ENCODE measurements at places on chromosomes 4 and X.

GRCh38 chrX:74922922-74923543 lies 2.2 kb downstream of the NEXMIF start:
- peak; percentile 75 for ATAC-seq

GRCh38 chr4:39348371-39349315 lies 17.5 kb downstream of the RFC1 start:
- no peak for ATAC-seq

- no peak for ATAC-seq
Measured at GRCh38 chr4:86670298-86670697, 76.2 kb downstream of the PTPN13 start.

DNA sequence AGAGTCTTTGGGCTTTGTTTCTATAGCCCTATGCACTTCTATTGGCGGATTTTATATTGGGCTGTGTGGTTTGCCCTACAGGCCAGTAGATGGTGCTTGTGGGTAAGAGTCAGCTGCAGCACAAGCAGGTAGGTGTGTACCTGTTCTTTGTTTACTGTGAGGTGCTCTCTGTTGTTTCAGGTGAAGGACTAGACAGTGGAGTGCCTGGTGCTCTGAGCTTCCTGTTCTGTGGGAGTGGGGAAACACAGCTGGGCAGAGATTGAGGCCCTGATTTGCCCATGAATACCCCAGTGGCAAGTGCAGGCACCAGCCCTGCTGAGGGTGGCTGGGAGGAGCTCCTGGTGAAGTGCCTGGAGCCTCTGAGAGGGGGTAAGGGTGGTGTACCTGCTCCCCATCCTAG lies 26.3 kb upstream of the UCP1 start:
- peak; percentile 85 for ATAC-seq

- no peak for ATAC-seq
Measured at GRCh38 chrX:39805022-39805421, 292.7 kb downstream of the BCOR start.

- no peak for ATAC-seq
Measured at GRCh38 chrX:2595258-2595657, 94.5 kb upstream of the DHRSX start.

GRCh38 chr4:165922747-165923146 lies 49.7 kb downstream of the TLL1 start:
- no peak for ATAC-seq

DNA sequence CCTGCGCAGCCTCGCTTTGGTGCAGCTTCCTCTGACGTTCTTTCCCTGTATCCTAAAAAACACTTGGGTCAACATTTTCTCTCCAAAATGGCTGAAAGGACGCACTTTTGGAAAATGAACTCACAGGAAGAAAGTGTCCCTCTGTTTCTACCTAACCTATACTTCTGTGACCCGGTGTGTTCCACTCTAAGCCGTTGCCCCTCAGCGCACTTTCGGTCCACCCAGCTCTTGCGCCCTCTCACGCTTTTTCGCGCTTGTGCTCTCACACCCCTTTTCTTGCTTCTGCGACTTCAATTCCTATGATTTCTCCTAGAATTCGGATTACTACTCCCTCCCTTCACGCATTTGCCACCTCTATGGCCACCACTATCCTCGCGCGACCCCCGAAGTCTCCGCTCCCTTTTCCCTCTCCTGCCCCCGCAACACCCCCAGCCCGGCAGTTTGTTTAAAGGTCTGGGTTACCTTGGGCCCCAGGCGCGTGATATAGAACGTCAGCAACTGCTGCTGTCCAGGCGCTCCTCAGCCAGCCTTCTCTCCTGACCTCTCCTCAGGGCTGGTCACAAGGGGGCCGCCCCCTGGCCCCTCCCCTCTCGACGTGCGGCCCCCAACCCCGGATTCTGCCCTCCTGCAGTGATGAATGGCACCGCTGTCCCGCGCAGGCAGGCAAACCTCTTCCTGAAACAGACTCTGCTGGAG lies at the start of gene USP51:
TSS of gene USP51 (minus strand) at position 535 of the 696 bp plus-strand sequence. CDS start 909 bp downstream, outside the sequence.
- peak; percentile 78 for ATAC-seq

DNA sequence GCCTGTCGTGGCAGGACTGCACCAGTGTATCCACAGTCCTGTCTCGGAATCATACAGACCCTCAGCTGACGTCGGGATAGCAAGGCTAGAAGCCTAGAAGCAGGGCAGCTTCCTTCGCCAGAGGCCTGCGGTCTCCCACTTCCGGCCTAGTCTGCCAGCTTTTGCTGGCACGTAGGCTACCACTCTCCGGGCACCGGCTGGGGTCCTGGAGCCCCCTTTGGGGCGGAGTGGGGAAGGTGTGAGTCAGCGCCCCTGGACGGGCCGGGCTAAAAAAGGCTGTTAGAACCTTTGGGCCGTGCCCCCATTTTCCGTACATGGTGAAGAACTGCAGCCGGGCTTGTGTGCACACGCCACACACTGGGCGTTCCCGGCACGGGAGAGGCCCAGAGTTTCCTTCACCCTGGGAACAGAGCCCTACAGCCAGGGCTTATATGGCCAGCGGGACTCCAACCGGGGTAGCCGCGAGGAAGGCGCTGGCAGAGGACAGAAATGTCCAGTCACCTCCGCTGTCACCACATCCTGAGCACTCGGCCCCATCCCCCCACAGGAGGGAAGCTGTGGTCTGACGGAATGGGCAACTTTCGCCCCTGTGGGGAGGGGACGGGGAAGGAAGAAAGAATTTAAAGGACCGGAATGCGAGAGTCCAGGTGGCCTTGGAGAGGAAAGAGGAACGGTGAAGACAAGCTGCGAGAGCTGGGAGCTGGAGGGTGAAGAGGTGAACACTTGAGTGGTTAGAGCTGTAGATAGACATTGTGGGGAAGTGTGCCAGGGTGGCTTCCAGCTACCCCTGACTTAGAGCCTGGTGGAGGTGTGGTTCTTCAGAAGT lies 4.6 kb downstream of the MAGIX start:
- peak; percentile 59 for ATAC-seq

- no peak for ATAC-seq
Measured at GRCh38 chrX:1885116-1885515, 270.3 kb downstream of the ASMT start.

- no peak for ATAC-seq
Measured at GRCh38 chr4:74311696-74312313, 3.5 kb downstream of the EPGN start.

GRCh38 chrX:43592597-43592996 lies 63.5 kb upstream of the MAOA start:
- ATAC-seq = no peak

Data from stimulated activated memory B cell treated with anti-CD40 and anti-IgM and Interleukin-4, amounts not matched to agents 10 μg/mL and 1 μg/mL and 100 μg/mL, for 72 hours (primary cell).